ENCODE measurements at places on chromosomes 6 and 20. TPM values are rescaled to one million over a fixed set of nuclear protein-coding genes. Genes with fewer than 3 reads are reported as not detected.

DNA sequence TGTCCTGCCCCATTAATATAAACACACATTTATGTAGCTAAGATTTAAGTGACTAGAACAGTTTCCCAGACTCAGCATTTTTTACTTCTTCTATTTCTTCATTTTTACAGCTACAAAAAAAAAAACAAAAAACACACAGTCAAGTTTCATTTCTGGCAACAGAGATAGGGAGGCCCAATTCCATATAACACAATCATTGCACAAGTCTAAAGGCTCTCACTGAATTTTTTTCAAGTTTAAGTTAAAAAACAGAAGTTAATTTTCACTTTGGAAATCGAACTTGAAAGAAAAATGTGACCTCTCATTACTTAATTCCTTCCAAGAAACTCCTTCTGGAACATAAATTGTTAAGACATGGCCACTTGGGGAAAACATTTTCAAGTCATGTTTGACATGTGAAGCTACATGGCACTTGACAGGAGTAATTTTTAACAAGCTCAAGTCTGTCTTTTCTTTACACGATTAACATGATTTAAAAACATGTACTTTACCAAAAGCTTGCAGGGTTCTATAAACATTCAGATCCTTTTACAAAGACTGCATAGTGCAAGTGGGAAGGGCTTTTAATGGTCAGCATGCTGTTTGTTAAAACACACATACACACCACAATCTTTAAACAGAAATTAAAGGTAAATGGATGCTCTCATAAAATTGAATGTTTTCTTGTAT lies 100.1 kb upstream of the CCDC28A start:
- H3K4me3 ChIP-seq: no peak overlapping the region
- no peaks in the 10 kb centered on the region for H3K36me3 ChIP-seq
- H3K27ac ChIP-seq: peak overlapping the region; percentile 19
- H3K27me3 ChIP-seq: no peaks in the 10 kb centered on the region

The METTL24 gene
- total RNA-seq: 1.2 TPM

The PPDPF gene
- total RNA-seq: 371 TPM

The EYA4 gene
- total RNA-seq: 15.4 TPM

DNA sequence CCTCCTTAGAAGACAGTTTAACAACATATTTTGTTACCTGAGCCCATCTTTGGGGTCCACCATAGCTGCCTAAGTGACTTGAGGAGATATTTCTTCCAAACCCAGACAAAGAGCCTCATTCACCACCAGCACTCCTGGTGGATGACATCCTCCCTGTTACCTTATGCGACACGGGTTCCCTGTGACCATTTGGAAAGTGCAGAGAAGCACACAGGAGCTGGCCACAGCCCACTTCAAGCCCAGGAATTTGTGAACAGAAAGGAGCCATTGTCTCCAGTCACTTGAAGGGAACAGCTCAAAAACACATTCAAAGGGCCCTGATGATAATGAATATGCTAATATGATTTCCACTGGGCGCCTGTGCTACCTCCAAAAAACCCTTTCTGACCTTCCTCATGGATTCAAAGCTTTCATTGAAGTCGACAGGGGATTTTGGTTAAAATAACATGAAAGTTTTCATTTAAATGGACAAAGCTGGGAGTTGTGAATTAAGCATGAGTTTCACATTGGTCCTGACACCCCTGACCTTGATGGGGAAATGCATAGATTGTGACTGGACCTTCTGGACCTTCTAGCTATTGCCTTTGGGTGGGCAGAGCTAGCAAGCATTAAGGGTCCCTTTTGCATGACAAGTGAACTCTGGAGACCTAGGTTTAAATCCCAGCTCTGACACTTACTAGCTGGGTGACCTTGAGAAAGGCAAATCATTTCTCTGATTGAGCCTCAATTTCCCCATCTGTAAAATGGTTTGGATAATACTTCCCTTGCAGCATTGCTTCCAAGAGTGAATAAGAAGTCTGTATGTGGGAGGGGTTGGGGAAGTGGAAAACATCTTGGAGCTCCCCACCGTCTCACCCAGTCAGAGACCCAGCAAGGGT lies 83.3 kb upstream of the SIRPA start:
- H3K4me1 ChIP-seq: peaks cover 58% of the 10 kb centered on the region
- H3K36me3 ChIP-seq: no peaks in the 10 kb centered on the region
- no peak for DNase-seq
- no peak overlapping the region for H3K4me3 ChIP-seq
- peak overlapping the region; percentile 67 for H3K27ac ChIP-seq
- H3K27me3 ChIP-seq: no peaks in the 10 kb centered on the region

- H3K36me3 ChIP-seq: no peaks in the 10 kb centered on the region
- peak overlapping the region; percentile 47 for H3K27ac ChIP-seq
- H3K27me3 ChIP-seq: no peaks in the 10 kb centered on the region
- peak overlapping the region; percentile 55 for H3K4me3 ChIP-seq
- no peak for DNase-seq
These were observed 29.7 kb downstream of the SPDEF start for GRCh38 chr6:34526241-34526972.

DNA sequence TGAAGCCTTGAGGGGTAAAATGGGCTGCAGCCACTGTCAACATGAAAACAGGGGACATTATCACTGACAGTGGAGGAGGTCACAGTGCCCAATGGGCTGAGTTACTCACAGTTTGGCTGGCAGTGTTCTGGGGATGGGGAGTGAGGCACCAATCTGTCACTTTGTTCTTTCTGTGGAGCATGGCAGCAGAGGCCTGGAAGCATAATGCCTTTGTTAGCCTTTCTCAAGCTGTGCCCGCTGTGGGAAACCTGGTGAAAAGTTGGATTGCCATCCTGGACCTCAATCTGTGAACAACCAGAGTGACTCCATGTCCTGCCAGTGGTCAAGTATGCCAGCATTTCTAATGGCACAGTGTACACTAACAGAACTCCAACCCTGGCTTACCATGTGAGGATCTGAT lies 143.6 kb downstream of the OR2B2 start:
- no peak overlapping the region for H3K4me3 ChIP-seq
- peaks cover 4% of the 10 kb centered on the region for H3K4me1 ChIP-seq
- no peak for DNase-seq
- no peaks in the 10 kb centered on the region for H3K36me3 ChIP-seq
- H3K27ac ChIP-seq: no peak overlapping the region

- H3K27me3 ChIP-seq: no peaks in the 10 kb centered on the region
- H3K4me3 ChIP-seq: no peak overlapping the region
- DNase-seq: no peak
- H3K4me1 ChIP-seq: no peaks in the 10 kb centered on the region
- no peaks in the 10 kb centered on the region for H3K36me3 ChIP-seq
These were observed 157.8 kb upstream of the PREP start for GRCh38 chr6:105560611-105561066.

- H3K36me3 ChIP-seq: peaks cover 5% of the 10 kb centered on the region
- no peak for DNase-seq
- peaks cover 76% of the 10 kb centered on the region for H3K4me1 ChIP-seq
- H3K27me3 ChIP-seq: no peaks in the 10 kb centered on the region
These were observed 14.0 kb downstream of the NUDT3 start for GRCh38 chr6:34378470-34378869.

The SNAI1 gene
- 0.69 TPM for total RNA-seq

DNA sequence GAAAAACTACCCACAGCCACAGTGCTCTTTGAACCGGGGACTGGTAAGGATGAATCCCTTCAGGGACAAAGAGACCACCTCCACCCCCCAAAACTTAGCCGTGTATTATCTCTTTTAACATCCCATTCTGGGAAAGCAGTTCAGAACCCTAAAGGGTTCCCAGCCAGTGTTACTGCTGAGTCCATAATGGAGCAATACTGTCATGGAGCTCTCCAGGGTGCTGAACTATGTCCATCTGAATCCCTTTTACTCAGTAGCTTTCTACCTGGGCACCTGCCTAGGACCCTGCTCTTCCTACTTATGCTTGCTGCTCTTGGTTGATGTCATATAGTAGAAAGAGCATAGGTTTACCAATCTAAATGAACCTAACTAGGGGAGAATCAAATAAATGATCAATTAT lies 22.3 kb upstream of the SAYSD1 start:
- DNase-seq: no peak
- no peak overlapping the region for H3K27ac ChIP-seq
- H3K4me3 ChIP-seq: no peak overlapping the region
- peaks cover 6% of the 10 kb centered on the region for H3K4me1 ChIP-seq
- H3K36me3 ChIP-seq: no peaks in the 10 kb centered on the region

- no peaks in the 10 kb centered on the region for H3K4me1 ChIP-seq
- no peak for DNase-seq
- no peak within 1 kb of the TSS for H3K27ac ChIP-seq
These were observed at the start of gene GPR31 for GRCh38 chr6:167157863-167158262. TSS of gene GPR31 (minus strand) at chr6:167157980. CDS start at chr6:167157831, 149 bp downstream.

GRCh38 chr6:24079076-24079475 lies 46.9 kb upstream of the NRSN1 start:
- no peaks in the 10 kb centered on the region for H3K4me1 ChIP-seq
- no peaks in the 10 kb centered on the region for H3K36me3 ChIP-seq
- no peak overlapping the region for H3K27ac ChIP-seq
- H3K27me3 ChIP-seq: peaks cover 3% of the 10 kb centered on the region
- no peak for DNase-seq

DNA sequence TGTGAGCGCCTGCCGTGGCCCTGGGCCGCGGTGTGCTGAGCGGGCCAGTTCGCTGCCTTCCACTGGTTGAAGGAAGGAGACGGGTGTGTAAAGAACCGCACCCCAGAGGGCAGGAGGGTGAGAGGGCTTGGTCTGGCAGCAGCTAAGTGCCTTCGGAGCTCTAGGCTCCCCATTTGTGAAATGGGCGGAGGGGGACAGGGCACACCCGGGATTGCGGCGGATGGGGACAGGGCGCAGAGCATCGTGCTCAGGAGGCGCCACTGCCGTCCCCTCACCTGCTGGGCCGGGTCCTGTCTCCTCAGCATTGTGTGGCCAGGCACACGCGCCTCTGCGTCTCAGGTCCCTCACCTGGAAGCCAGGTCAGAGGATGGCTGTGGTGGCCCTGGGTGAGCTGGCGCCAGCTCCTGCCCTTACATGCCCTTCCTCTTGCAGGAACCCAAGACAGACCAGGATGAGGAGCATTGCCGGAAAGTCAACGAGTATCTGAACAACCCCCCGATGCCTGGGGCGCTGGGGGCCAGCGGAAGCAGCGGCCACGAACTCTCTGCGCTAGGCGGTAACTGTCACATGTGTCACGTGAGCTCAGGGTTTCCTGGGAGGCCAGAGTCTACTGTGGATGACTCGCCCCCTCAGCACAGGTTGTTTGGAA lies 3.1 kb downstream of the ADRM1 start:
- H3K36me3 ChIP-seq: peaks cover 66% of the 10 kb centered on the region
- H3K27me3 ChIP-seq: no peaks in the 10 kb centered on the region
- H3K4me3 ChIP-seq: no peak overlapping the region
- peak overlapping the region; percentile 99 for H3K27ac ChIP-seq
- peaks cover 53% of the 10 kb centered on the region for H3K4me1 ChIP-seq

DNA sequence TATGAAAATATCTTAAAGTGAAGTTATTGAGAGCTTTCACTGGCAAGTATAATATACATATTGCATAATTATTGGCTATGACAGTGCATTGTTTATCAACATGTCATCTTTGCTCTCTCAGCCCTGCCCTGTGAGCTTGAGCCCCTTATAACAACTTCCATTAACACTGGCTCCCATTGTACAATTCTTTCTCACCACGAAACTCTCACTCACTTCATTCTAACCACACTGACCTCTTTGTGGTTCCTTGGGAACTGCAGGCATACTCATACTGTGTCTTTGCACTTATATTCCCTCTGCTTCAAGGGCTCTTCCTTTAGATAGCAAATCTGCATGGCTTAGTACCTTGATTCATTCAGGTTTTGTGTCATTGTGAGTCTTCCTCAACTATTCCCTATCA lies 411.8 kb downstream of the CDKAL1 start:
- no peaks in the 10 kb centered on the region for H3K4me1 ChIP-seq
- H3K4me3 ChIP-seq: no peak overlapping the region
- no peaks in the 10 kb centered on the region for H3K27me3 ChIP-seq

The PRRT1 gene
- total RNA-seq: 1.0 TPM

The MACROD2 gene
- 3.6 TPM for total RNA-seq

The IMPG1 gene
- total RNA-seq: not detected

- H3K4me3 ChIP-seq: no peak overlapping the region
- H3K27ac ChIP-seq: no peak overlapping the region
- peaks cover 3% of the 10 kb centered on the region for H3K4me1 ChIP-seq
- no peak for DNase-seq
- H3K27me3 ChIP-seq: no peaks in the 10 kb centered on the region
These were observed 195.7 kb downstream of the PRL start for GRCh38 chr6:22101163-22101562.

DNA sequence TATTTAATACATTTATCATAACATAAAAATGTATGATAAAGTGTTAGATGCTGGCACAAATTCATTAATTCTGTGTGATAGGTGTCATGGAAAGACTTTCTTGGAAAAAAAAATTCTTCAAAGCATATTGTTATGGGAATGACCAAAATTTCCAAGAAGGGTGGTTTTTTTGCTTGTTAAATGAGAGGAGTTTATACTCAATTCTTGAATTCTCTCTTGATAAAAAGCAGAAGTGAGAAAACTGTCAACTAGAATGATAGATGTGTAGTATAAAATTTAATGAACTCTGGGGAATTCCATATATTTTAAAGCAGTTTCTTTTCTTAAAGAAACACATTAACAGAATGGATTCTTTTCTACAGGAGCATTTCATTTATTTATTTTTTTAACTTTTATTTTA lies 62.0 kb upstream of the SNAP91 start:
- H3K27ac ChIP-seq: no peak overlapping the region
- H3K4me3 ChIP-seq: no peak overlapping the region
- no peaks in the 10 kb centered on the region for H3K36me3 ChIP-seq
- H3K27me3 ChIP-seq: no peaks in the 10 kb centered on the region
- H3K4me1 ChIP-seq: no peaks in the 10 kb centered on the region

GRCh38 chr20:14580418-14581074 lies 243.1 kb upstream of the FLRT3 start:
- no peak overlapping the region for H3K27ac ChIP-seq
- no peak for DNase-seq
- no peaks in the 10 kb centered on the region for H3K27me3 ChIP-seq
- H3K4me1 ChIP-seq: no peaks in the 10 kb centered on the region
- no peak overlapping the region for H3K4me3 ChIP-seq

Measured in left ventricle myocardium inferior (tissue), 1 donor.